ENCODE measurements at places on chromosomes 6 and 20. TPM values are rescaled to one million over a fixed set of nuclear protein-coding genes. Genes with fewer than 3 reads are reported as not detected.

The ERVFRD-1 gene
- total RNA-seq: not detected

GRCh38 chr6:151690768-151691562 is 116.5 kb upstream of the ESR1 start:
- peak; percentile 58 for DNase-seq

The VSTM2L gene
- total RNA-seq: not detected

The KIF13A gene
- 0.05 TPM for total RNA-seq

GRCh38 chr6:21751608-21752007 is 158.1 kb downstream of the SOX4 start:
- DNase-seq: no peak

The OOEP gene
- total RNA-seq: 0.40 TPM

GRCh38 chr20:8431538-8432434 is 299.7 kb downstream of the PLCB1 start:
- no peak for DNase-seq

DNA sequence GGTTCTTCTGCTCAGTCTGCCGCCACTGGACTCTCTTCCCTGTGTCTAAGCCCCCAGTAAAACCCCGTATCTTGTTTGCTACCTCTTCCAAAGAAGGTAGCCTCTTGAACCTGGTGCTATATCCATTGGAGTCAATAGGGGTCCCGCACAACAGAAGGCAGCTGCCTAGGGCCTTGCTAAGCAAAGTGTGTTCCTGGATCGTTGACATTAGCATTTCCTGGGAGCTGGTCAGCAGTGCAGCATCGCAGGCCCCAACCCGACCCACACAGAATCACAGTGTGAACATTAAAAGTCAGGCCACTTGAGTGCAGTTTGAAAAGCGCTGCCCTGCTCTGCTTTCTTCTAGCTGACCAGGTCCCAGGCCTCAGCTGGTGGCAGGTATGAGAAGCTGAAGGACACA is 2.9 kb downstream of the ADA start:
- DNase-seq: no peak

DNA sequence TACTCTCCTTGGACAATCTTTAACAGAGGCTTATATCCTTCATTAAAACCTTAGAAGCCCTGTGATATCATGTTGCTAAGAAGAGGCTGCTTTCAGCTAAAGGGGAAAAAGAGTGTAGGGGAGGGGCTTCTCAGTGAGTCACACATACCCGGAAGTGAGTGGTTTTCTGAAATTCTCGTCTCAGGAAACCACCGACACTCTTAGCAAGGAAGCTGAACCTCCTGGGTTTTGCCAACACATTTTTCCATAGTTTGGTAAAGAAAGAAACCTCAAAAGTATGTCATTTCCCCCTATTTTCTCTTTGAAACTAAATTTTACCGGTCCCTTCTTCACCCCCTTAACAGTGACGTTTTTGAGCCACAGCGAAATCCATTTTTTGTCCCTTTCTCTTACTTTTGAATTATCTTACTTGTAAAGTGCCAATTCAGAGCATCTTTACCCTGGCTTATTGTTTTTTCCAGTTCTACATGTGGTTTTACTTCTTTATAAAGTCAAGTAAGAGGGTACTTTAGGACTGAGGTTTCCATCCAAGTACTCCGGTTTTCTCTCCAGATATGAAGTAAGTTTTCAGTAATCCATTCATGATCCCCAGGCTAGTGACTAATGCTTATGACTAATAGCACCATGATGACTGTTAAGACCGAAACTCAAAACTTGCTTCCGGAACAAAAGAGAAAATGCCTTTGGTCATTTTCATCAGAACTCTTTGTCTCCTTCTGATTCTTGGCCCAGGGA is 219.3 kb downstream of the ARHGAP18 start:
- DNase-seq: peak; percentile 78

DNA sequence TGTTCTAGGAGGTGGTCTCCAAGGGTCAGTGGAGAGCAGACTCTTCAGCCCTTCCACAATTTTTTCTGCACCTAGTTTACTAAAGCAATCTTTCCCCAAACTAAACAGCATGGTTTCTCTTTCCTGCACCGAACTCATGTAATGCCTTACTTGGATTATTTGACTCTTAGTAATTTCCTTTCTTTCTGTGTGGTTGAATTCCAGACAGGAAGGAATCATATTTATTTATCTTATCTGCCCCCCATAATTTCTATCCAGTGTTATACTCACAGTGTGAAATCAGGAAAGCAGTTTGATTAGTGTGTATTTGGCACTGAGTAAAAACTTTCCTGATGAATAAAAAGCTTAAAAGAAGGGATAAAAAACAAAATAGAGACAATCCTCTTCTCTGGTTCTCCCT is 140.3 kb upstream of the STMND1 start:
- no peak for DNase-seq

DNA sequence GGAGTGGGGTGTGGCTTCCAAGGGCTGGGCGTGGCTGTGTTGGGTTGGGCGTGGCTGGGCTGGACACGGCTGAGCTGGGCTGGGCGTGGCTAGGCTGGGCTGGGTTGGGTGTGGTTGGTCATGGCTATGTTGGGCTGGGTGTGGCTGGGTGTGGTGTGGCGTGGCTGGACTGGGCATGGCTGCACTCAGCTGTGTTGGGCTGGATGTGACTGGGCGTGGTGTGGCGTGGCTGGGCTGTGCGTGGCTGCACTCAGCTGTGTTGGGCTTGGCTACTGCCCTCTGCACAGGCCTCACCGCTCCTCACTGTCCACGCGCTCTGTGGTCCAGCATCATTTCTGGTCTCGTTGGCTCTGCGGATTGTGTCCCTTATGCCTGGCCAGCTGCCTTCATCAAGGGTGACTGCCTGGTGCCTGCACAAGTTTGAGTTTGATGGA is 43.5 kb upstream of the SLCO4A1 start:
- DNase-seq: peak; percentile 52

DNA sequence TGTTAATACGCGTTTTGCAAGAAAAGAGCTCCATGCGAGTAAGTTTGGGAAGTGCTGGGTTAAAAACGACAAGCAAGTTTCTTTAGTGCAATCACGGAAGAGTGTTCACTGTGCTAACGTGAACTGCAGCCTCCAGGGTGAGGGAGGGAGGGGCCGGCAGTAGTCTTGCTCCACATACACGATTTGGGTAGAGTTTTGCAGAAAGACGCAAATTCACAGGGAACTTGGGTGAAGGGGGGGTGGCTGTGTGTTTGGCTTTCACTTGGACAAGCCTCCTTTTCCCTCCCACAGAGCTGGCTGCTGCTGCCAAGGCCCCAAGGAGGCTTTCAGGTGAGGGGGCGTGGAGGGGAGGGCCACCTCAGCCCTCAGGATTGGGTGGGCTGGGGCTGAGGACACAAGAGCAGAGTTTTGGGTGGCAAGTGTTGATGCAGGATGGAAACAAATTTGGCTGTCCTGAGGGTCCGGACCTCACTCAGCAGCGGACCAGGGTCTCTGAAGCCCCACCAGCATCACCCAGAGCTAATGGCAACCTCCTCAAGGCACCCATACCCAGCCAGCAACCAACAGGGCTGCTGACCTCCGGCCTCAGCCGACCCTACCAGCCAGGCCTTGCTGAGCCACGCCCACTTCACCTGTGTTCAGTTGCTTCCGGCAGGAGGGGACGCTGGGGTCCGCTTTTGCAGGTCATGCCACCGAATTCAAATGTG is 204.5 kb downstream of the ERMARD start:
- DNase-seq: peak; percentile 33

DNA sequence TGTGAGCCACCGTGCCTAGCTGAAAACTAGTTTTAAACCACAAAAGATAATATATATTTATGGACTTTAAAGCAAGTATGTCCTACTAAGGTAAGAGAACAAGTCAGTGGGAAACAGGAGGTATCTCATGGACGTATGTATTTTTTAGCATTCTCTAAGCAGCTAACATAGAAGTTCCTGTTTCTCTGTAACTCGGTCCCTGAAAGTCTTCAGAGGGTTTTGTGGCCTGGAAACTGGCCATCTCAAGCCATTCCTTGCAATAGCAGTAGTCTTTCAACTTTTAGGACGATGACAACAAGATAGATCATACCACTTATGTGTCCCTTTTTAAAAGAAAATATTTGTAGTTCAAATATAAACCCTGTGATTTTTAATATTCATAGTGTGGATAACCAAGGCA is 95.6 kb upstream of the RALGAPA2 start:
- no peak for DNase-seq

GRCh38 chr6:29071831-29072723 is 15.0 kb downstream of the OR2B3 start:
- no peak for DNase-seq

- DNase-seq: peak; percentile 85
These were observed 25.3 kb downstream of the BFSP1 start for GRCh38 chr20:17505636-17506517.

The TRIM38 gene
- 19.0 TPM for total RNA-seq

The DCDC2 gene
- total RNA-seq: not detected

DNA sequence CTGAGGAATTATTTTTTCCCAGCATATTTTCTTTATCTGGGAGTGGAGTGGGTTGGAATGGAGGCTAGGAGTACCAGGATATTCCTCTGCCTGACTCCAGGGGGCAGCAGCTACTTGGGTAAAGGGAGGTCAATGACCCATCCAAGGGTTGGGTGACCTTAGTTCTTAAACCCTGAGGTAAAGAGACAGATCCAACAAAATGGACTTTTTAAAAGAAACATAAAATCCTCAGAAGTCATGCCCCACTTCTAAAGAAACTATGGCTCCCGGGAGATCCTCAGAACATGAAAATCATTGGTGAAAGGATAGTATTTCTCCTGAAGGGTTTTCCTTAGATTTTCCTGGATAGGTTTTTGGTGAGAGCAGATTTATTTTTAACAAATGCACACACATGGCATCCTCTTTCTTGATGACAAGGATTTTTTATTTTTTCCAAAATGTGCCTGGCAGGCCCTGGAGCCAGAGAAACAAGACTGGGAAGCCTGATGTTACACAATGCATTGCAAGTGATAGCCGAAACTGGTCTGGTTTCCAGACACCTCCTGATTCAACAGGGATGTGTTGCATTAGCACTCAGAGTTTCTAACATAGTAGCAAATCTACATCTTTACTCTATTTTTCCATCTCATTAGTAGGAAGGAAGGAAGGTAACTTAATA is 240.9 kb upstream of the BTBD3 start:
- no peak for DNase-seq

The BPIFB4 gene
- not detected for total RNA-seq

DNA sequence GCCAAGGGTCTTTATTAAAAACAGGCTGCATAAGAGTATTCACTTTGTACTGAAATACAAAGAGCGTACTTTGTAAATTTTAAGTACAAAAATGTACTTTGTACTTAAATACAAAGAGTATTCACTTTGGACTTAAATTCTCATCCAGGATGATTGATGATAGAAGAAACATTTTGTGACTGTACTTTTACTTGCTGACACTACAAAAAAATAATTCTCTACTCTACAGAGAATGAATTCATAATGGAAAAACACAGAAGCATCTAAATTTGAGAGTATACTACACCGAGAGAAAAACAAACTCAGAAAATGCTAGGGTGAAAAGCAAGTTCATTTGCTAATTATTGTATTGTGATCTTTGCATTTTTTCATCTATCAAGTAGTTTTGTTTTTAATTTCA is 54.4 kb upstream of the STXBP5 start:
- no peak for DNase-seq

DNA sequence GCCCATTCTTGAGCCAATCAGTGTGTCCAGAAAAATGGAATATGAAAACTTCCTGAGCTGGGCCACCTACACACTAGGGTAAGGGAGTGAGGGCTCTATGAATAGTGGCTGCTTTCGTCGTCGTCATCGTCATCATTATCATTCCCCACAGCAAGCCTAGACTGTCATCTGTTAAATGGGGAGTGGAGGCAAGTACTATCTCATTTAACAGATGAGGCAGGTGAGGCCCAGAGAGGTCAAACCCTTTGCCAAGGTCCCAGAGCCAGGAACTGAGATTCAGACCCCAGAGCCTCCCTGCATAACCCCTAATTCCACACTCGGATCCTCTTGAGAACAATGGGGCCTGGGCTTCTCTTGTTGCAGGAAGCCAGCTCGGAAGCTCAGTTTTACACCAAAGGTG is 20.6 kb downstream of the BPIFB1 start:
- DNase-seq: no peak

The GPLD1 gene
- total RNA-seq: 0.58 TPM

DNA sequence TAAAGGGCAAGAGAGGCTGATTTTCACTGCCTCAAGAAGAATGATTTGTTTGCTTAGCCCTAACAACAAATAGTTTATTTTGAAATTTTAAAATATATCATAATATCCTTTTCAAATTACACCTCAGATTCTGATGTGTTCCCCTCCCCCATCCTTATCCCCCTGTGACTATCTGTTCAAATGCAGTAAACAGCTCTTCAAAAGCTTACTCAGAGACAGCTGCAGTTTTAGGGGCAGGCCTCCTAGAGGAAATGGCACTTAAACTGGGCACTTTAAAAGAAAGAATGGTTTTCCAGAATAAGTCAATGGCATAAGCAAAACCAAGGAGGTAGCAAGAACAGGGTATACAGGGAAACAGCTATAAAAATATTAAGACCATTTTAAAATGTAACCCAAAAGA is 118.6 kb upstream of the UST start:
- no peak for DNase-seq

- no peak for DNase-seq
These were observed 32.0 kb upstream of the SUMO4 start for GRCh38 chr6:149368065-149368464.

DNA sequence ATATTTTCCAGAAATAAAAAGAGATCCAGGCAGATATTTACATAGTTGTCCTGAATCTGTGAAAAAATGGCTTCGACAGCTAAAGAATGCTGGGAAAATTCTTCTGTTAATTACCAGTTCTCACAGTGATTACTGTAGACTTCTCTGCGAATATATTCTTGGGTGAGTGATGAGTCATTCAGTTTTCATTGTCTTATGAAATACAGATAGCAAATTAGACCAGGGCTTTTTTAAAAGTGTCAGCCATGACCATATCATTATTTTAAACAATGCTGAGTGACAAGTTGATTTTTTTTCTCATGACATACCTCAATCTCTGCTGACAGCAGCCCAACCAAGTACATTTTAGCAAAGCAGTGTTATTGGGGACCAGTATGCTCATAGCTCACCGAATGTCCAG is 32.8 kb downstream of the TSPYL4 start:
- DNase-seq: no peak

DNA sequence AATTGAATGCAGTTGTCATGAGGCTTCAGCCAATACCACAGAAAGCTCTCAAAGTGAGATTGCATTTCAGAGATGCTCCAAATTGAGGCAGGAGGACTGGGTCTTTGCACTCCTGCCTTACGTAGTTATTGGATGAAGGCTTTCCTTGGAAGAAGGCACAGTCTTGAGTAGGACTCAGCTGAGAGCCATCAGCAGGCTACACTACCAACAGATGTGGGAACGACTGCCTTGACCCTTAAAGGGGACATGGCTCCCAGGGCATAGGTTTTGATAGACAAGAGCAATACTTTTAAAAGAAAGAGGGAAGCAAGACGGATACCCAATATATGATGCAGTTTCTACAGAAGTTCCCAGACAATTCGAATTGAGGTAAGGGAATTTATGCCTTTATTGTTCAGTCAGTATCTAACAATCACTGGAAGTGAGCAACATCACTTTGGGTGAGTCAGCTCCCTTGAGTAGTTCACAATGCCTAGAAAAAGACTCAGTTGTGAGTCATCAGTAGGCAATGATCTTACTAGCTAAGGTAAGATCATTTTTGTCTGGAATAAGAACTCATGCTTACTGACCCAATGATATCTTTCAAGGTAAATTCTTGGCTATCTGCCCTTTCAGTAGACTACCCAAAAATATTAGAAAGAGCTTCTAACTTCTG is 390.8 kb downstream of the GJA1 start:
- DNase-seq: no peak
